ENCODE measurements at places on chromosomes 1 and 21.

DNA sequence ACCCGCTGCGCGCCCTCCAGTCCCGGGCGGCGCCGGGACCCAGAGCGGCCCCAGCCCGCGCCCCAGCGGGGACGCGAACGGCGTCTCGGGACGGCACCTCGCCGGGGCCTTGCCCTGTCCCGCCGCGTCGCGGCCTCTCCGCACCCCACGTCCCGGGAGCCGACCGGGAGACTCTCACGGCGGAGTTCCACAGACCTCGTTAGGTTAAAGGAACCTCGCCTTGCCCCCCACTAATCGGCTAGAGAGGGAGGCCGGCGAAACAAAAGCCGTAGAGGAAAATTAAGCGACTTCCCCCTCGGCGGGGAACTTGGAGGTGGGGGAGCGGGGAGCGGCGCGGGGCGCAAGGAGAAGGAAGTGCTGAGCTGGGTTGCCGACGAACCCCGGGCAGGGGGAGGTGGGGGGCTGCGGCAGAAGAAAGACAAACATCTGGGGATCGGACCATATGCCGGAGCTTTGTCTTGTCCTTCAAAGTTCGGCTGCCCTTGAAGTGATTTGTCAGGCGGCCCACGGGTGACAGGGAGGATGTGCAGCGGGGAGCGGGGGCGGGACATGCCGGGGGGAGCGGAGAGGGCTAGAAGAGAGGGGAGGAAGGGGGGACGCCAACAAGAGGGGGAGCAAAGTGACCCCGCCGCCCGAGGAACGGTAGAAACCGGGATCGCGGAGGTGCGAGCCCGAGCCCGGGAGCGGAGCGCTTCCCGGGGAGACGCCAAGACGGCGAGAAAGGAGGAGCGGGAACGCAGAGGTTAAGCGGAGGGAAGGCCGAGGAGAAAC is 120.0 kb upstream of the RRP15 start:
- no peak for DNase-seq

DNA sequence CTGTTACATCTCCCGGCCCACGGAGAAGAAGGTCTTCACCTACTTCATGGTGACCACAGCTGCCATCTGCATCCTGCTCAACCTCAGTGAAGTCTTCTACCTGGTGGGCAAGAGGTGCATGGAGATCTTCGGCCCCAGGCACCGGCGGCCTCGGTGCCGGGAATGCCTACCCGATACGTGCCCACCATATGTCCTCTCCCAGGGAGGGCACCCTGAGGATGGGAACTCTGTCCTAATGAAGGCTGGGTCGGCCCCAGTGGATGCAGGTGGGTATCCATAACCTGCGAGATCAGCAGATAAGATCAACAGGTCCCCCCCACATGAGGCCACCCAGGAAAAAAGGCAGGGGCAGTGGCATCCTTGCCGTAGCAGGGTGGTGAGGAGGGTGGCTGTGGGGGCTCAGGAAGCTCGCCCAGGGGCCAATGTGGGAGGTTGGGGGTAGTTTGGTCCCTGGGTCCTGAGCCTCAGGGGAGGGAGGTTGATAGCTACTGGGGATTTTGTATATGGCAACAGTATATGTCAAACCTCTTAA is 2.3 kb downstream of the GJB4 start:
- DNase-seq, result no peak

- no peak for DNase-seq
Measured at GRCh38 chr1:239657291-239657690, 270.9 kb downstream of the CHRM3 start.

DNA sequence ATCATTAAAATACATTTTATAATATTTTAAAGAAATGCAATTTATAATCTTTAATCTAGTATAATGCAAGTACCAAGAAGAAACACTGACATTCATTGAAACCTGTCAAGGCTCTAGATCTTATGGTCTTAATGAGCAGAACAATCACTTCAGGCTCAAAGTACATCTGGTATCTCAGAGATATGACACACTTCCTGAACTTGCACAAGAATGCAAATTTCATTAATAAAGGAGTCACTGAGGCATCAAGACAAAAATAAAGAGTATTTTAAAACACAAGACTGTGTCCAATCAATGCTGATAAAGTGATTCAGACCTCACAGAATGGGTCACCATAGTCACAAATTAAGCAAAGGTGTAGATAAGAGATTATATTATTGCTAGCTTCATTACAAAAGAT is 178.1 kb downstream of the AK5 start:
- DNase-seq, result no peak

DNA sequence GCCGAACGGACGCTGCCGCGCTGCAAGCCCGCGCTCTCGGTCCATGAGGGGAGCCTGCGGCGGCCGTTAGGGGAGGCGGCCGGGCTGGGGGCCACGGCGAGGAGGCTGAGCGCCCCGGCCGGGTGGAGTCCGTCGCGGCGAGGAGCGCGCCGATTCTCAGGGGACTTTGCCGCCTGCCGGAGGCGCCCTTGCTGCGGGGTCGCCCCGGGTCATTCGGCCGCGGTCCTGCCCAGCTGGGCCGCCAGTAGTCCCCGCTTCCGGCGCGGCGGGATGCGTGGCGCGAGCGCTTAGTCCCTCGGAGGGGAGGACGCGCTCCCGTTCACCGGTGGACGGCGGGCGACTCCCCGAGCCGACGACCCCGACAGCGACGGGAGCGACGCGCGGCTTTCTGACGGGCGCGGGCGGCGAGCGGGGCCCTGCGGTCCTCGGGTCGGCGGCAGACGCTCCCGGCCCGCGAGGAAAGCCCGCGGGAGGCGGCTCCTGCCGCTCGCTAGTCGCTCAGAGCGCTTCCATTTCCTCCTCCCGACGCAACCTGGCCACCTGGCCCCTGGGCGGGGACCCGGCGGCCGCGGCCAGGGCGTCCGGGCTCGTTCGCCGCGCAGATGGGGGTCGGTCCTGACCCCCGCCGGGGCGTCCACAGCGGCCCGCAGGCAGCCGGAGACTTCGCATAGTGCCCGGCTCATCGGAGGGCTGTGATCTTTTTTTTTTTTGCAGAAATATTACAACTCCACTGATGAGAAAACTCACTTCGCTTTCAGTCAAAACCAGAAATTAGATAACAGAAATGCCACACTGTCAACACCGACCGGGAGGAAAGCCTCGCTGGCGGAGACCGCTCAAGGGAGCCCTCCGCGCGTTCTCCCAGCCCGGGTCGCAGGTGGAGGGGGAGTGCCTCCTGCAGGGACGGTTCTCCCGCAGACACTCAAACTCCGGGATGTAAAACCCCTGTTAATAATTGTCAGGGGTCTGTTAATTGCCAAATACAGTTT is 641 bp upstream of the ZBTB21 start:
- DNase-seq, result no peak

DNA sequence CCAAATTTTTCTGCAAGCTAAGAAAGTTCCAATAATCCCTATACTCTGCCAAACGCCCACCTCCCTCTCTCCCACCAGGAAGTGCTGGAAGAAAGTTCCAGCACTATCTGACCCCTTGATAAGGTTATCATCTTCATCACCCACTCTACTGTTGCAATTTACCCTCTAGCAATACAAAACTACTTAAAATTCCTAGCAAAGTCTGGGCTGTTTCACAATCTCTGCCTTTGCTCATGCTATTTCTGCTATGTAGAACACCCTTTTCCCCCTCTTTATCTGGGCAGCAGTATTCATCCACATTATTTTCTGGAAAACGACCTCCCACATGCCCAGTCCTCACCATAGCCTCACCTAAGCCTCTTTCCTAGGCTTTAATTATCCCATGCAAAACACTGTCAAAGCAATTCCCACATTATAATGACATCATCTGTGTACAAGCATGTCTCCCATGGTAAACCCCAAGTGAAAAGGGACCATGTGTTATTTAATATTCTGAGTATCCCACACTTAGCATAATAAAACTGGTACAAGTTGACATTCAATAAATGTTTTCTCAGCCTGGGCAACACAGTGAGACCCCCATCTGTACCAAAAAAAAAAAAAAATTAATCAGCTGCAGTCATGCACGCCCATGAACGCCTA is 12.0 kb downstream of the F11R start:
- no peak for DNase-seq

DNA sequence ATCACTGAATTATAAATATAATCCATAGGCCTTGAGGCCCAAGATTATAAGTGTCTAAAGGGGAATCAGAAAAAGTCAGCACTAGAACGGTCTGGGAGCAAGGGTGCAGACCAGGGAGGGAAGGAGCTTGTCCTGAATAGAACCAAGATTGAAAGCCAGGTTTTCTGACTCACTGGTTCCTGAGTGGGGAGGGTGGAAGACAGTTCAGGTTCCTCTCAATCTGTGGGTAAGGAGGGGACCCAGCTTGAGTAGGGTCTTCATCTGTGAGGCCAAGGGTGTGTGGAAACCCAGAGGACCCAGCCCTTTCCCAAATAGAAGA is 842 bp downstream of the LENEP start:
- no peak for DNase-seq

DNA sequence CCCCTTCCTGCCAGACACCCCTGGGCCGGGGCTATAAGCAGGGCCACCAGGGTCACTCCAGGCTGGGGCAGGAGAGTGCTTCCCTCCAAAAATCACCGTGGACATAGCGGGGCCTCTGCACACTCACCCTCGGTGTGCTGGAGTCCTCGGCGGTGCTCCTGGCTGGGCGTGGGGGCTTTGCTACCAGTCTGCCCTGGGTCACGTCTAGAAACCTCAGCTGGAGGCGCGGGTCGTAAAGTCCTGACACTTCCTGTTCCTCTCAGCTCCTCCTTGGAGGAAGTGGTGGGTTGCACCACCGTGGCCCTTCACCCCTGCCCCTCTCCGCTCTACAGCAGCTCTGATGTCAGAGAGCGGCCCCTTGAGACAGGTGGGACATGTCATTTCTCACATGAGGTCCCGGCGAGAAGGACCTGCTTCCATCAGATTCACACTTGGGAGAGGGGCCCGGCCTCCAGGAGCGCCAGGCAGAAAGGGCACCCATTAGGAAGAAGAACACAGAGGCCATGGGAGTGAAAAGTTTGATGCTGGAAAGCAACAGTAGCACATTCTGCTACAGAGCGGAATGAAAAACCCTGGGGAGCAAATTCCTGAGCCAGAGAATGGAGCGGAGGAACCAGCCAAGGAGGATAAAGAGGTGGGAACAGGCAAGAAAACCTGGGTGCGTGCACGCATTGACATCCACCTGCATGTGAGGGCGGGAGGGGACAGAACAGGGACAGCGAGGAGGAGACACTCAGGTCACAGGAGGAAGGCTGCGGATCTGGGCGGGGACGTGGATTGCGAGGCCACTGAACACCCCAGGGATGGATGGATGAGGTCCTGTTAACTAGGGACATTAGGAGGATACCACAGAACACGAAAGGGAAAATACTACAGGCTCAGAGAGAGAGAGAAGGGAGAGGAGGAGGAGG is at the start of gene ITGB2:
Gene ITGB2 (minus strand): TSS at position 206 of the 911 bp plus-strand sequence. CDS start 10,117 bp downstream, outside the sequence.
- DNase-seq, result peak; percentile 35

DNA sequence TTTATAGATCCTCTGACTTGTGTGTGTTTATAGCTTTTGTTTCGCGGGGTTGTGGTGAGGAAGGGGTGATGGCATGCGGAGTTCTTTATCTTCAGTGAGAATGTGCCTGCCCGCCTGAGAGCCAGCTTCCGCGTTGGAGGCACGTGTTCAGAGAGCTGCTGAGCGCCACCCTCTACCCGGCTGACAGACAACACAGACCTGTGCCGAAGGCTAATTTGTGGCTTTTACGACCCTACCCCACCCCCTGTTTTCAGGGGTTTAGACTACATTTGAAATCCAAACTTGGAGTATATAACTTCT is 14.4 kb upstream of the CD101 start:
- peak; percentile 7 for DNase-seq

DNA sequence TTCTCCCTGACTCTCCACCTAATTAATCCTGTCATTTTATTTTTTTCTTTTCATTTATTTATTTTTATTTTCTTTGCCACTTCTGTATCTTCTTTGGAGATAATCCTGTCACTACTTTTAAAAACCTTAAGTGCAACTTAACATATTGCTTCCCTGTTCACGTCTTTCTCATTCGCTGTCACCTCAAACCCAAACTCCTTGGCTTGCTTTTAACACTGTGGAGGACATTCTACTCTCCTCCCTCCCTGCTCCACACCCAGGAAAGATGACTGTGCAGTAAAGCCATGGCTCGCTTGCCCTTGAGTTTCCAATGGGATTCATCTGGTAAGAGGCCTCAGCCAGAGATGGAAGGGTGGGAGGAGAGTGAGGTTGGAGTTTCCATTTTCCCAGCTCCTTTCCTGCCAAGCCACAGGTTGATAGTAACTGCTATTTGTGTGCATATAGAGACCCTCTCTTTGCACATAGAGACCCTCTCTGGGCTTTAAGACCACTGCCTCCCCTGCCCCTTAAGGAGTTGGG is 6.4 kb upstream of the BRWD1 start:
- DNase-seq, result no peak

- no peak for DNase-seq
Measured at GRCh38 chr1:178126741-178127185, 32.9 kb downstream of the RASAL2 start.

DNA sequence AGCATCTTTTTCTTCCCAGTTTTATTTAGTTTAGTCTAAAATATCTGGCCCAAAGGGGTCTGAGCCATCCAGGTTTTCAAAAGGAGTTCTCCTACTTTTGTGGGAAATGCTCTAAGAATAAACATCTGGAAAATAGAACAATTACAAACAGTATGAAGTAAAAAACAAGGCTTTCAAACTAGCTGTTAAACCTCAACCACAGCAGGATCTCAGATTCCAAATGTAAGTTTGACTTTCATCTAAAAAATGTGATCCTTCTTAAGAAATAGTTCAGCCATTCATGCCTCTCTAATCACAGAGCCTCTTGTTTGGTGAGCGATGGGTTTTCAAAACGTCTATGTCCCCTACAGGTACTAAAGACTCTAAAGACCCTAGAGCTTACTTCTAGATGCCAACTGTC is 413.5 kb downstream of the DUSP10 start:
- DNase-seq, result no peak

- no peak for DNase-seq
Measured at GRCh38 chr1:177270863-177271262, 100.1 kb downstream of the BRINP2 start.

GRCh38 chr1:194959795-194960194 is 1648.4 kb downstream of the KCNT2 start:
- DNase-seq, result no peak

- DNase-seq, result no peak
Measured at GRCh38 chr1:165887877-165888551, 60.6 kb downstream of the UCK2 start.

- no peak for DNase-seq
Measured at GRCh38 chr1:184075055-184076029, 23.8 kb downstream of the TSEN15 start.

GRCh38 chr21:45393833-45394638 is 10.9 kb upstream of the COL18A1 start:
- DNase-seq, result no peak

DNA sequence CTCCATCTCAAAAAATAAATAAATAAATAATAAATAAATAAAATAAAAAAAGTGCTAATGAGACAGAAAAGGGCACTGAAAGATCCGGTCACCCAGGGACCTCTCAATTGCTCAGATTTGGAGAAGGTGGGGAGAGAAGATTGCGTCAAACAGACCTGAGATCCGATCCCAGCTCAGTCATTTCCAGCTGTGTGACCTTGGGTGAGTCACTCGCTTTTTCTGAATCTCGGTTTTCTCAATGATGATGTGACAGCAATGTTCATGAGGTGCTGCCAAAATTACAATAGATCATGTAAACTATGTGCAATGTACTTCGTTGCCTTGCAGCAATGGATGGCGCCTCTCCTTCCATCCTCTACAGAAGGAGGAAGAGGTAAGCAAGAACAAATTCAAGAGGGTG is 11.1 kb upstream of the MEF2D start:
- no peak for DNase-seq
